HCT116 (cell line): ENCODE measurements at places on chromosomes 4 and X. TPM values are rescaled to one million over a fixed set of nuclear protein-coding genes. Genes with fewer than 3 reads are reported as not detected.

Gene HPSE
- total RNA-seq: 12.6 TPM

Gene ZNF280C
- total RNA-seq: 12.3 TPM

Gene DOK7
- 2.4 TPM for total RNA-seq

Gene RNF175
- total RNA-seq: not detected

Gene TCP11X1
- not detected for total RNA-seq

Gene POU4F2
- total RNA-seq: not detected

Gene ADH6
- total RNA-seq: not detected

Gene CXCL10
- not detected for total RNA-seq

Gene OPHN1
- 2.9 TPM for total RNA-seq

GRCh38 chrX:63350465-63350877 lies 661 bp downstream of the SPIN4 start:
- H3K27ac ChIP-seq: peak overlapping the region; percentile 77
- H3K36me3 ChIP-seq: no peaks in the 10 kb centered on the region
- H3K4me1 ChIP-seq: peaks cover 6% of the 10 kb centered on the region
- DNase-seq: no peak

DNA sequence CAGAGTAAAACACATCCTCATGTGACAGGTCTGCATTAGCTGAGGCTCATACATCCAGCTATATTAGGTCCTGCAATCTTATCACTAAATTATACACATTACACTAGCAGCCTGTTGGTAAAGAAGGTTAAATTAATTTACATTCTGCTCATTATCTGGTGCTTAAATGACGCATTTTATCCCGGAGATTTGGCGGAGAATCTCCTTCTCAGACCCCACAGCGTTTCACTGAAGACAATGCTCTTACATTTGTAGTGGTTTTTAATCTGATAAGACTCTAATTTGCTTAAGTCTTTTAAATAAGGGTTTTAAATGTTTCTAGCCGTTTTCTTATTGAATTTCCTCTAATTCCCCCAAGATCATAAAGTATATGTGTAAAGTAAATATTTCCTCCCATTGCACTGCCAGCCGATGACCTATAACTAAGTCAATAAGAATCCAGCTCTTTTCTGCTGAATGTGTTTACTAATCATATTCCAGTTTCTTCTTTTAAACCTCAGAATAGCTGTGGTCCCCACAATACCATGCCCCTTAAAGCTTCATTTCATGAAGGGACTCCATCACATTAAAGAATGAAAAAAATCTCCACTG lies 2.1 kb upstream of the PITX2 start:
- H3K36me3 ChIP-seq: no peaks in the 10 kb centered on the region
- no peak overlapping the region for H3K27ac ChIP-seq
- no peak overlapping the region for H3K4me3 ChIP-seq
- no peaks in the 10 kb centered on the region for H3K27me3 ChIP-seq

DNA sequence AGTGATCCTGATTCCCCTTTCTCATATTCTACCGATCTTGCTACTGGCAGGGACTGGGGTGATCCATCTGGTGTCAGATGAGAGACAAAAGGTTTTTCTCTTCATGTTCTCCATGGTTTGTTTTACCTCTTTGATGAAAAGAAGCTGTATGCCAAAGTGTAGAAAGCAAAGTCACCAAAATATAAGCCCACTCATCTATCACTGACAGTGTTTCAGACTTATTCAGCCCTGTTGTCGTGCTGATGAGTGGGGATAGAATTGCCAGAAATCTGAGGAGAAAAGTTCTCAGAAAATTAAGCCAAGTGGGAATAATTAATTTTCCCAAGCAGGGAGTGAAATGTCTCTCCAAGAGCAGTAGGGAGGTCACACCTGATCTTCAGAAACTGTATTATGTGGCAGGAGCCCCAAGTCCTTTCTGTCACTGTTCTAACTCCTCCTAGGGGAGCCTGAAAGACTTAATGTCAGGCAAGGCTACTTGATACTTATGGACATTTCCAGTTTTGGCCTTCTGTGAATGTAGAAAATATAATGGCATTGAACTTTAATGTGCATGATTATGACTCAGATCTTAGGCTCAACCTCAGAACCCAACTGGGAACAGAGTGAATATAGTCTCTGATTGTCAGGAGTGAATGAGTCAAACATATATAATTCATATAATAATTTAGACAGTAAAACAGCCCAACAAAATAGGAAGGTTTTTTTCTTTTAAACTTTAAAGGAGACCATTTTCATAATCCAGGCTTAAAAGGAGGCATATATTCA lies 298.1 kb downstream of the ANKRD50 start:
- no peaks in the 10 kb centered on the region for H3K27me3 ChIP-seq
- H3K4me1 ChIP-seq: no peaks in the 10 kb centered on the region
- no peaks in the 10 kb centered on the region for H3K36me3 ChIP-seq
- DNase-seq: no peak

DNA sequence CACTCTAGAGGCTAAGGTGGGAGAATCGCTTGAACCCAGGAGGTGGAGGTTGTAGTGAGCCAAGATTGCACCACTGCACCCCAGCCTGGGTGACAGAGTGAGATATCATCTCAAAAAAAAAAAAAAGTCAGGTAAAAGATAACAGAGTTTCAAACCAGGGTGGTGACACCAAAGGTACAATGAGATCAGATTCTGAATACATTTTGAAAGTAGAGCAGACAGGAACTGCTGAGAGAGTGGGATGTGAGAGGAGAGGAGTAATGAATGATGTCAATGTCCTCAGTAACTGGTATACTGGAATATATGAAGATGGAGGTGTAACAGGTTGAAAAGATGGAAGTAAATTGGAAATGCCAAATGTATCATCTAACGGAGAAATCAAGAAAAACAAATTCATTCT lies 135.6 kb downstream of the CAMK2D start:
- no peak for DNase-seq
- no peak overlapping the region for H3K4me3 ChIP-seq
- no peaks in the 10 kb centered on the region for H3K27me3 ChIP-seq
- no peak overlapping the region for H3K27ac ChIP-seq

- no peak overlapping the region for H3K27ac ChIP-seq
- no peak overlapping the region for H3K4me3 ChIP-seq
- H3K36me3 ChIP-seq: no peaks in the 10 kb centered on the region
- no peaks in the 10 kb centered on the region; the same call in 1 of the 2 replicates for H3K4me1 ChIP-seq
- DNase-seq: no peak
Observed at GRCh38 chr4:170005472-170005871, 20.7 kb downstream of the MFAP3L start.

DNA sequence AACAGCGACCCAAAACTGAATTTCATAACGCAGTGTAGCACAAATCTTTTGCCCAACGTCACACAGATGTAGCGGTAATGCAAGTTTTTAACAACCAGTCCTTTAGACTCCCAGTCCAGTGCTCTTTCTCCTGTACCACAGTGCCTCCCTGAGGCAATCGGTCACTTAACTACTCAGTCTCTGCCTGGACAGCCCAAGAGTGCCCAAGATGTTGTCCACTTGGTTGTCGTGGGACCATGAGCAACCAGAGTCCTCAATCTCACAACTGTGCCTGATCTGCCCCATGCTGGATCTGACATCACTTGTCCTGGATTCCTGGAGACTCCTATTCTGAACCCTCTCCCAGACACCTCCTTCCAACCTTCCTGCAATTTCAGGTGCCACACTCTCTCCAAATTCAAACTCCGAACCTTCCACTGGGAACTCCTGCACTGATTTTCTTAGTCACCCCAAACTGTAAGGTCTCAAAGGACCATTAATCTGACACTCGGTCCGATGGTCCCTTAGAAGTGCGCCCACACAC lies 702 bp downstream of the MMGT1 start:
- no peaks in the 10 kb centered on the region for H3K27me3 ChIP-seq
- H3K27ac ChIP-seq: peak overlapping the region; percentile 79
- DNase-seq: no peak
- peaks cover 6% of the 10 kb centered on the region; the same call in 1 of the 2 replicates for H3K4me1 ChIP-seq
- no peaks in the 10 kb centered on the region for H3K36me3 ChIP-seq

GRCh38 chrX:110213183-110213582 lies 104.7 kb downstream of the AMMECR1 start:
- no peak overlapping the region for H3K4me3 ChIP-seq
- no peak for DNase-seq
- no peak overlapping the region for H3K27ac ChIP-seq
- no peaks in the 10 kb centered on the region for H3K27me3 ChIP-seq

- no peaks in the 10 kb centered on the region for H3K4me1 ChIP-seq
- no peak for DNase-seq
- no peak overlapping the region for H3K27ac ChIP-seq
- H3K4me3 ChIP-seq: no peak overlapping the region
Observed at GRCh38 chr4:137417676-137418075, 114.6 kb downstream of the PCDH18 start.

DNA sequence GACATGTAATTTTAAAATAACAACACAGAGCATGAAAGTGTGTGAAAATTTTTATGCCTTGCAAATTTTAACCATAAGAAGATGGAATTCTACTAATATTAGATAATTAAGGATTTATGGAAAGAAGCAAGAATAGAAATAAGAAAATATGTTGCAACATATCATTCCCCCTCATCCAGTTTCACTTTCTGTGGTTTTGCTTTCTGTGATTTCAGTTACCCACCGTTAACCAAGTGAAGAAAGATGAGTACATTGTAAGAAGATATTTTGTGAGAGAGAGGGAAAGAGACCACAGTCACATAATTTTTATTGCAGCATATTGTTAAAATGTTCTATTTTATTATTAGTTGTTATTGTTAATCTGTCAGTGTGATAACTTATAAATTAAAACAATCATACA lies 77.9 kb downstream of the ADAM29 start:
- H3K27me3 ChIP-seq: no peaks in the 10 kb centered on the region
- H3K4me1 ChIP-seq: no peaks in the 10 kb centered on the region
- H3K4me3 ChIP-seq: no peak overlapping the region
- no peak overlapping the region for H3K27ac ChIP-seq
- no peak for DNase-seq

DNA sequence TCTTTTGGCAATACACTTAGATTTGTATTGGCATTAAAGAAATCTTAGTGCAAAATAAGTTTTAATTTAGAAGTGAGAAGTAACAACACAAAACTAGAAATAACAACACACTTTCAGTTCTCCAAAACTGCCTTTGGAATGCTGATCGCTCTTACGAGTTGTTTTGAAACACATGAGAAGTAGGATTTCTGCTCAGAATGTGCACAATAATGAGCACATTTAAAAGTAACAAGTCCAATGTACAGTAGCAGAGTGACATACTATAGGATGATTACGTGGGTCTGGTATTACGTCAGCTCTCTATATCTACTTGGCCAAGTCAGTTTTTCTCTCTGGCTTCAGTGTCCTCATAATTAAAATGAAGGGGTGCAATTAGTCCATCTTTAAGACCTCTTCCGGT lies 164.8 kb downstream of the CHM start:
- H3K4me3 ChIP-seq: no peak overlapping the region
- no peaks in the 10 kb centered on the region; the same call in 1 of the 2 replicates for H3K36me3 ChIP-seq
- H3K27me3 ChIP-seq: no peaks in the 10 kb centered on the region
- H3K4me1 ChIP-seq: no peaks in the 10 kb centered on the region

DNA sequence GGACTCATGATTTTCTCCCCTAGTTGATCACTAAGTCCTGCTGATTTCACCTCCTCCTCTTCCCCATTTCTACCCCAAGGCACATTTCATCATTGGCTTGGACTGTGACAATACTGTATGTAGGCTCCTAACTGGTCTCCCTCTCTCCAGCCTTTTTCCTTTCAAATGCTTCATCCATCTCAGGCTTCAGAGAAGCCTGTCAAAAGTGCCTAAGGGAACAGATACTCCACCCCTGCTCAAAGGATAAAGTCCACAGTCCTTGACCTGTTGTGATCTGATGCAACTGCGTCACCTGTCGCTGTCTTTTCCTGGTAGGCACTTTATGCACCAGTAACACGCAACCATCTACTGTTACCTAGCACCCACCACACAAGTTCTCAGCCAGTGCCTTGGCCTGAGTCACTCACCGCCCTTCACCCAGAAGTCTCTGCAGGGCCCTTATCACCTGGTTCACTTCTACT lies 12.8 kb downstream of the SCARB2 start:
- DNase-seq: no peak
- no peaks in the 10 kb centered on the region for H3K27me3 ChIP-seq
- no peaks in the 10 kb centered on the region for H3K36me3 ChIP-seq

DNA sequence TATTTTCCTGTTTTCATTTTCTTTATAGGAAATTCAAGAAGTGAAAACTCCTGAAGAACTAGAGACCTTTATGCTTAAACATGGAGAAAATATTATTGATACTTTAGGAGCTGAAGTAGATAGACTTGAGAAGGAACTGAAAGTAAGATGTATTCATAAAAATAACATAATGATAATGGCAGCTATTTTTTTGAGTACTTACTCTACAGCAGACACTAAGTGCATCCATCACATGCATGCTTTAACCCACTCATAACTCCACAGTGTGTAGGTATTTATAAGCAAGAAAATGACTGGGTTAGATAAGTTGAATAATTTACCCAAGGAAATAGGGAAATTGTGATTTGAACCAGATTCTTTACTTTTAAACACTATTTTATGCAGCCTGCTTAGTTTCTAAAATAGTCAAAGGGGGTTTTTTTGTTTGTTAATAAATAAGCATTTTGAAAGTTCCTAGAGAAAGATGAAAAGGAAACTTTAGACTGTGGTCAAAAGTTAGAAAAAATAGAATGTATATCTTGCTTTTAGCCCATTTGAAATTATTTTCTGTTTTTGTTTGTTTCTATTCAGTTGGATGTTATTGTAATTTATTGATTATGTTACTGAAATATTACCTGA lies 74.2 kb downstream of the BEND4 start:
- no peaks in the 10 kb centered on the region for H3K4me1 ChIP-seq
- no peaks in the 10 kb centered on the region for H3K27me3 ChIP-seq
- no peak overlapping the region for H3K4me3 ChIP-seq
- no peaks in the 10 kb centered on the region for H3K36me3 ChIP-seq

DNA sequence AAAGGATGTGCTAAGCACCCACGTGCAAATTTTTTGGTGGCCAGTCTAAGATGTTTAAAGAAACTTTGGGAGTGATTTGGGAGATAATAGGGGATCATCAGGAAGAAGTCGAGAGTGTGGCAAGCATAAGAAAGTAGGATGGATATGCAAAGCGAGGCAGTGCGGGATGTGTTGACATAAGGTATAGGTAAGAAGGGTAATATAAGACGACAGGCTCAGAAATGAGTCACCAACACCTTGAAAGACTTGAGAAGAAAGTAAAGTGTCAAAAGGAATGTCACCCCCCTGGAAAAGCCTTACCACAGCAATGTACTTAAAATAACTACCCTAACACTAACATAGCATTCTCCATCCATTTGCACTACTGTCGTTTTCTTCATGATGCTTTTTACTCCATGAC lies 69.8 kb upstream of the BMP2K start:
- H3K4me3 ChIP-seq: no peak overlapping the region
- H3K4me1 ChIP-seq: peaks cover 16% of the 10 kb centered on the region
- no peaks in the 10 kb centered on the region for H3K36me3 ChIP-seq
- no peaks in the 10 kb centered on the region for H3K27me3 ChIP-seq
- no peak overlapping the region for H3K27ac ChIP-seq
- DNase-seq: no peak

DNA sequence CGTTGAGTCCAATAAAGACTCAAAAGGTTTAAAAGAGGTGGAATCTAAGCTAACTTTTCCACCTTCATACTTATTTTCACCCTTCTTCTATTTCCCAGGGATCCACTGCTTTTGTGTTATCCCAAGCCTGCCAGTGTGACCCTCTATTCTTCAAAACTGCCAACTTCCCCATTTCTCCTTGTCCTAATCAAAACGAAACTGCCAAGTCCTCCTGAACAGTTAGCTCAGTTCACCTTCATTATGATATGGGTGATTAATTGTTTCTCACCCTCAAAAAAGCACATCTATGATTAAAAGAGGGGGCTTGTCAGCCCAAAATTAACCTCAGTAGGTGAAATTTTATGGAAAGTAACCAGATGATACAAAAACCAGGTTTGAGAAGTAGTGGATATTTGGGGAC lies 108.4 kb downstream of the GUCY2F start:
- no peaks in the 10 kb centered on the region for H3K27me3 ChIP-seq
- H3K36me3 ChIP-seq: no peaks in the 10 kb centered on the region
- no peak overlapping the region for H3K4me3 ChIP-seq
- H3K4me1 ChIP-seq: no peaks in the 10 kb centered on the region
- no peak overlapping the region for H3K27ac ChIP-seq
